ENCODE measurements at places on chromosomes 2 and 18. TPM values are rescaled to one million over a fixed set of nuclear protein-coding genes. Genes with fewer than 3 reads are reported as not detected.

The CDK5R2 gene
- polyA plus RNA-seq, result 1.6 TPM

The CTDSP1 gene
- polyA plus RNA-seq, result 0.30 TPM

The NXPH2 gene
- polyA plus RNA-seq, result 1.5 TPM

The MALT1 gene
- polyA plus RNA-seq, result 0.45 TPM

The ANKRD29 gene
- polyA plus RNA-seq, result 27.0 TPM

The TEX44 gene
- polyA plus RNA-seq, result not detected

The C2orf80 gene
- 28.1 TPM for polyA plus RNA-seq

The GRHL1 gene
- 0.88 TPM for polyA plus RNA-seq

The TMEM185B gene
- polyA plus RNA-seq, result 6.7 TPM

The NPPC gene
- polyA plus RNA-seq, result 86.3 TPM

The EMX1 gene
- polyA plus RNA-seq, result not detected

The CNNM4 gene
- 5.3 TPM for polyA plus RNA-seq

The SERPINB2 gene
- not detected for polyA plus RNA-seq

The SOWAHC gene
- polyA plus RNA-seq, result 0.74 TPM

The PLA2R1 gene
- polyA plus RNA-seq, result 4.9 TPM

The COLEC11 gene
- 46.8 TPM for polyA plus RNA-seq

The CCDC68 gene
- not detected for polyA plus RNA-seq

The GREB1L gene
- polyA plus RNA-seq, result 5.0 TPM

The TUBA4A gene
- polyA plus RNA-seq, result 297 TPM

The NCKAP5 gene
- polyA plus RNA-seq, result 3.3 TPM

The CYS1 gene
- 0.22 TPM for polyA plus RNA-seq

The FAM210A gene
- 26.8 TPM for polyA plus RNA-seq

The EGR4 gene
- polyA plus RNA-seq, result 0.99 TPM

The GKN2 gene
- polyA plus RNA-seq, result not detected

The MLPH gene
- not detected for polyA plus RNA-seq

The MRPS5 gene
- 55.4 TPM for polyA plus RNA-seq

The IKZF2 gene
- 3.0 TPM for polyA plus RNA-seq
